ENCODE measurements at places on chromosomes 2 and 18.

DNA sequence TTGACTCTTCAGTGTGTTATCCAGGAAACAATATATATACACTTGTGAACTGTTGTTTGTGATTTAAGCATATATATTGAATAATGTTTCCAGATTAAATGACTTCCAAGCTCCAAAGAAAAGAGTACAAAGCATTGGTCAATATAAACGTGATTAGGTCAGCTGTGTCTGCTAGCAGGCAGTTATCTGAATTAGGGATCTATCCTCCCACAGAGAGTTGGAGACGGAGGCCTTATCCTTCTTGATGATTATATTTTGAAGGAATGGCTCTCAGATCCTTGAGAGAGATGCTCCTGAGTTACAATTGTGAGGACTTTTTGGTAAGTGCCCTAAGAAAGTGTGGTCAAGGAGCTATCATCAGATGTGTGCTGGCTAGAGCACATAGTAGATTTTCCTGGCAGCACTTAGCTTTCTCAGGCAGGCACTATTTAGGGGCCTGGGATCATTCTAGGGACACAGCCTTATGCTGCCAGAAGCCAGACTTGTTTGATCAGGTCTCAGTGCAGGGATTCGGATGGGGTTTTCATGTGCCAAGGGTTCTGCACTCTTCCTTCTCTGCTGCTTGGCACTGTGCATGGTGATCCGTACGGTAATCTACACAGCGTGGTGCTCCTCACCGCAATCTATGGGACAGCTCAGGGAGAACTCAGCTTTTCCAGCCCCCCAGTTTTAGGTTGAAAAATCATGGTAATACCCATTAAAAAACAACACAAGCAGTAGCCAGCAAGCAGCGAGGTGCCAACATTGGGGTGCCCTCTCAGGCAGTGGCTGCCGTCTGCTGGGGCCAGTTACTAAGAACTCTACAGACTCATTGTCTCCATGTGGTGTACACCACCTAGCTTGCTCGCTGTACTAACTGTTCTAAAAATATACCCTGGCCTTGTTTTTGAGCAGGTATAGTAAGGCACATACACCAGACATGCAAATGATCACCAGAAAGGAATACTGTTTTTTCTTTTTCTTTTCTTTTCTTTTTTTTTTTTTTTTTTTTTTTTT is 8.0 kb upstream of the ZDBF2 start:
- DNase-seq = no peak

DNA sequence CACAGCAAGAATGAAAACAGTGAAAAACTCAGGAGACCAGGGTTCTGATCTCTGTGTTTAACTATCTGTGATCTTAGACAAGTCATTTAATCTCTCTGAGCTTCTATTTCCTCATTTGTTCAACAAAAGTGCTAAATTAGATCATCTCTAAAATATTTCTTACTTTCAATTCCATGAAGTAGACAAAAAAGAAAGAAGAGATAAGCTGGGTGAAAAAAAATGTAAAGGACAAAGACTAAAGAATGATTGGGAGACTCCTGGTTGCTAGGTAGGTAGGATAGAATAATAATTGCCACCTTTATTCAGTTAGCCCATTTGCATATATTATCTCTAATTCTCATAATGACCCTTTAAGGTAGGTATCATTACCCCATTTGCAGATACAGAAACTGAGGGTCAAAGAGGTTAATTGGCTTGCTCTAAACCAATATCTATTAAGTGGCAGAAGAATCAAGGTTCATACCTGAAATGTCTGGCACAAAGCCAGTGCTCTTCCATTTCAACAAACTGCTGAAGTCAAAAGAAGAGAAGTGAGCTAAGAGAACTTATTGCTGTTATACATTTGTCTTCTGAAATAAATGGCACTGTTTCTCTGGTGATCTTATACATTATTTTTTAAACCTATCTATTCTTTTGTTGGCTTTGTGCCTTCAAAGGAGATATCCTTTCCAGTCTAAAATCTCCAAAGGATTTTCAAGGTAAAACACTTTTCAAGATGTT is 141.7 kb downstream of the OTX1 start:
- no peak for DNase-seq

- DNase-seq = no peak
Measured at GRCh38 chr2:56014046-56014730, 90.6 kb upstream of the EFEMP1 start.

- no peak for DNase-seq
Measured at GRCh38 chr18:29062921-29063320, 886.0 kb upstream of the CDH2 start.

All from urothelium cell line (cell line).